ENCODE measurements at places on chromosomes 7 and 10.

- no peak for DNase-seq
Observed at GRCh38 chr7:51227861-51228260, 88.7 kb downstream of the COBL start.

DNA sequence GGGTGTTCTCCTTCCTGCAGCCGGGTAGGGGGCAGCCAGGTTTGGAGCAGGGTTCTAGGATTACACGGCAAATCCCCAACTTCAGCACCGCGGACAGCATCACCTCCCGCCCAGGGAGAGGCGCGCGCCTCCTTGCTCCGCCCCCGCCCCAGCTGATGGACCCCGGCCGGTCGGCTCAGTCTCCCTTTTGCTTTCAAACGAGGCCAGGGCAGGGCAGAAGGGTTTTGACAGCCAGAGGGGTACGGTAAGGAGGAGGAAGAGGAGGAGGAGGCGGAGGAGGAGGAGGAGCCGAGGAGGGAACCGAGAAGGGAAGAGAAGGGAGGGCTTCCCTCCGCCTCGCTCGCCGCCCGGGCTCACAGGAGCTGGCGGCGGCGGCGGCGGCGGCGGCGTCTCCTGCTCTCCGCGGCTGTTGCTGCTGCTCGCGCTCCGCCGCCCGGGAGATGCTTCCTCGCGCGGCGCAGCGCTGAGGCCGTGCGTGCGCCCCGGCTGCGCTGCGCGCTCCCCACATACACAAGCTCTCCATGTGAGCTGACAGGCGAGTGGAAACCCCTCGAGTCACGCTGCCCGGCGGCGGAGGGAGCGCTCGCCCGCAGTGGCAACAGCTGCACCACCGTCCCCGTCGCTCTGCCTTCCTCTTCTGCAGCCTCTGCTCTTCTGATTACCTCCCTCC, 615 bp upstream of the CNTNAP2 start:
- DNase-seq = peak; percentile 61

- no peak for DNase-seq
Observed at GRCh38 chr7:145152589-145152988, 316.7 kb upstream of the TPK1 start.

- DNase-seq = peak; percentile 57
Observed at GRCh38 chr10:110076559-110077318, 69.0 kb downstream of the ADD3 start.

GRCh38 chr10:104368381-104368780, 14.7 kb downstream of the CFAP58 start:
- no peak for DNase-seq

- no peak for DNase-seq
Observed at GRCh38 chr10:95987685-95988426, 55.5 kb upstream of the CCNJ start.
